Stimulated activated CD4-positive, alpha-beta T cell treated with anti-CD3 and anti-CD28 coated beads, Interleukin-4, amount 100 ng/mL, for 48 hours (primary cell): ENCODE measurements at places on chromosomes 7 and 10.

- no peak for DNase-seq
Observed at GRCh38 chr7:136131304-136131630, 154.1 kb upstream of the MTPN start.

DNA sequence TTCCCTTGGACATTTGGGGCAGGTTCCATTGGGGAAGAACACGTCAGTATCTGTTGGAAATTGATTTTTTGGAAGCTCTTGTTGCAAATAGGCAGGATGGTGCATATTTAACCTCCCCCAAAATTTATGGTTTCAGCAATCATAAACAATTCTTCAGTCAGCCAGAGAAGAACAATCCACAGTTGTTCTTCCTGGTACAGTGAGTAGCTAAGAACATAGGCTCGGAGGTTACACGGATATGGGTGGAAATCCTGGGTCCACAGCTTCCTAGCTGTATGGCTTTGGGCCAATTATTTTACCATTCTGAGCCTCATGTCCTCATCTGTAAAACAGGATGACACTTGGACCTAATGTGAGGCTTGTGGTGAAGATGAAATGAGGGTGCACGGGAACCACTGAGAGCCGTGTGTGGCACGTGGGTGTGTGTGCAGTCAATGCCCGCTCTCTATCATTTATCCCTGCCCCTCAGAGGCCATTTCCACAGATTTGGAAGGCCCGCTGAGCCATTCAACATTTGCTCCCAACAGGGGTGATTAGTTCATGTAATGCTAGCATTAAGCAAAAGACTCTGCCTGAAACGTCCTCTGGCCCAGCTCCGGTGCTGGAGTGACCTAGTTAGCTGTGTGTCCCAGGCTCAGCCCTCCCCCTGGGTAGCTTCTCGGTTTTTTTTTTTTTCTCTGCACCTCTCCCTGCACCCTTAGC, 9.7 kb downstream of the CAMK1D start:
- DNase-seq, result no peak

- no peak for DNase-seq
Observed at GRCh38 chr10:43125274-43125845, 12.9 kb upstream of the CSGALNACT2 start.

GRCh38 chr7:39453743-39454355, 112.4 kb upstream of the YAE1 start:
- peak; percentile 41 for DNase-seq
